ENCODE measurements at places on chromosomes 2 and 18. TPM values are rescaled to one million over a fixed set of nuclear protein-coding genes. Genes with fewer than 3 reads are reported as not detected.

The RAB6C gene
- polyA plus RNA-seq: 0.92 TPM

The CYP26B1 gene
- 14.8 TPM for polyA plus RNA-seq

The IL36B gene
- not detected for polyA plus RNA-seq

GRCh38 chr2:177313162-177313781 lies 48.7 kb upstream of the NFE2L2 start:
- no peak for DNase-seq

GRCh38 chr2:212364112-212364985 lies 174.3 kb downstream of the ERBB4 start:
- DNase-seq: no peak

The NOL4 gene
- polyA plus RNA-seq: 4.1 TPM

- no peak for DNase-seq
Observed at GRCh38 chr2:10993001-10993481, 81.3 kb downstream of the KCNF1 start.

DNA sequence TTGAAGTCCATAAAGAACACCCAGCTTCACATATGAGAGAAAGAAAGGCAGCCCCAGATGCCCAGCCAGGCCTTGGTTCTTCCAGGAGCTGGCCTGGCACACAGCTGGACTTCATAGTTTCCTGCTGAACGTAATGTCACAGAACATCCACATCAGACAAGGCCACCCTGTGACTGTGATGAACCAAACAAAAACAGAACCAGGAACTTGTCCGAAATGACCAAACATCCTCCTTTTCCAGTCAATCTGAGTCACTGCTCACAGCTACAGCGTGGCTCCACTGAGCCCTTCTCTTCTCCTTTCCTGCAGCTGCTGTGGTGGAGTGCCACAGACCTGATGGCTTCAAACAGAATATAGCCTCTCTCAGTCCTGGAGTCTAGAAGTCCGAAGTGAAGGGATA lies 45.4 kb upstream of the PAPOLG start:
- no peak for DNase-seq

GRCh38 chr18:36766836-36767235 lies 62.0 kb downstream of the TPGS2 start:
- DNase-seq: no peak

GRCh38 chr2:53724536-53724935 lies 43.1 kb upstream of the CHAC2 start:
- DNase-seq: no peak

- no peak for DNase-seq
Observed at GRCh38 chr2:3130889-3131635, 246.6 kb downstream of the EIPR1 start.

The EVX2 gene
- polyA plus RNA-seq: 0.06 TPM

GRCh38 chr2:133530645-133531044 lies 37.6 kb downstream of the NCKAP5 start:
- no peak for DNase-seq

DNA sequence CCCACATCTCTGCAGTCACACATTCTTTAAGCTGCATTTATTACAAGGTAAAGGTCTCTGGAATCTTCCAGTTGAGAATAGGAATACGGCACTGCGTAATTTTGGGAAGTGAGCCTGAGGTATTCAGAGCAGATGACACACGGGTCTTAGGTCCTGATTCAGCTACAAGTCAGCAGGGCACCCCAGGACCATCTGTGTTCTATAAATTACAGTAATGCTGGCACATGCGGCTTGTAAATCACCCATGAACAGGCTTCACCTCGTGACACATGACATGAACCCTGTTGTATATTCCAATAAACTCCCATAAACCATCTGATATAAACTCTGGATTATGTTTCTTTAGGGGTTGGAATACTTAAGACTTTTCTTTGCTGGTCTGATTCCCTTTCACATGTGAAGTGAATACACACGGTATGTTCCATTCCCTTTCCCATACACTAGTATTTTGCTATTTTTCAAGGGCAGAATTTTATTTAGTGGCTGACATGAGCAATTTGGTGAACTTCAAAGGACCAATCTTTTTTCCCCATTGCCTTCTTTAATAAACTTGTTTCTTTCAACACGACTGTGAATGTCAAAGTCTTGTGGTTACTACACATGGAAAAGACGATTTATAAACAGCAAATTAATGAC lies 298.6 kb downstream of the MEIS1 start:
- no peak for DNase-seq

GRCh38 chr2:105309147-105309545 lies 20.4 kb downstream of the TGFBRAP1 start:
- DNase-seq: no peak

DNA sequence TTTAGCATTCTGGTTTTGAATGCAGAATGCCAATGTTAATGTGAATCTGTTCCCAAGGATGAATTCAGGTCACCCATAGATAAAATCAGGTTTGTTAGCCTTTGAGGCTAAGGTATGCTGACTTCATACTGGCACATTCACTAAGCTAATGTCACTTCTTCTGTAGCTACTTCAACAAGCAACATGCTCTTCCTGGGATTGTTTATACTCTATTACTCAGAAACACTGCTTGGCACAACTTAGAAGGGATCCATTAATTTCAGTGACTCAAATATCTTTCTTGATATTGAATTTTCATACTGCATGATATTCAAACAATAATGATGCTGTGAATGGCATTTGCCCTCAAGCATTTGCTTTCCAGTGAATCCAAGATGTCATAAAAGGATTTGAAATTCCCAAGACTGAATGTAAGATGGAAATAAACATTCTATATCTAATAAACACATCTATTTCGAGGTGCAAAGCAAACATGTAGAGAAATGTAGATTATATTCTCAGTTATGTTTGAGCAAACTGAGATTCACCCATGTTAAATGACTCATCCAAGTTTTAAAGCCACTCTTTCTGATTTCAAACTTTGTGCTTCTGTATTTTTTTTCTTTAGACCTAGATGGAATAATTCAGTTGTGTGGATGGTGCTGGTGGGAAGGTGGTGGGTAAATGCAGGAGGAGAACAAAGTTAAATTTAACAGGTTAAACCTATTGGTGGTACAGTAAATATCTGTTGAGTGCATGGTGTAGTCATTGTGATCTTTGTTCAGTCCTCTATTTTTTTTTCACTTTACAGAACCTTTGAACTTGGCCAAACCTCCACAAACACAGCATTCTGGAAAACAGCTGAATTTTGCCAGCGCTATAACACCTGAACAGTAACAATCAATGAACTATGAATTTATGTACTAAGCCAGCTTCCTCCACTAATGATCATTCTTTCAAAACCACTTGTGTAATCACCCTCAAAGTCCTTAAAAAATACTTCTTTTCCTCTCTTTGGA lies 162.1 kb upstream of the XIRP2 start:
- no peak for DNase-seq

DNA sequence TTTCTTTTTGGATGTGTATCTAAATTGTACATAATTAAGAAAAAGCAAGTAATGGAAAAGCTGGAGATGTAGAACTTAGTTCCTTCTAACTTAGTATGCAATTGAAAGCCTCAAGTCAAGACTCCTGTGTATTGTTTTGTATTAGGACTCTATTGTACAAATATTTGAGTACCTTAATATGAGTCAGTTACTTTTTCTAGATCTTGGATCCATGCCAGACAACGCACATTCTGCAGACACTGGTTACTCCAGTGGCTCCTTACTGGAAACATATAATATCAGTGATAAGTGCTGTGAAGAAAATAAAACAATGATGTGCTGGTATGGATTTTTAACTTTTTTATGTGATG lies 1.5 kb downstream of the SLC39A10 start:
- no peak for DNase-seq

GRCh38 chr18:55576001-55576400 lies 12.0 kb downstream of the TCF4 start:
- DNase-seq: no peak

DNA sequence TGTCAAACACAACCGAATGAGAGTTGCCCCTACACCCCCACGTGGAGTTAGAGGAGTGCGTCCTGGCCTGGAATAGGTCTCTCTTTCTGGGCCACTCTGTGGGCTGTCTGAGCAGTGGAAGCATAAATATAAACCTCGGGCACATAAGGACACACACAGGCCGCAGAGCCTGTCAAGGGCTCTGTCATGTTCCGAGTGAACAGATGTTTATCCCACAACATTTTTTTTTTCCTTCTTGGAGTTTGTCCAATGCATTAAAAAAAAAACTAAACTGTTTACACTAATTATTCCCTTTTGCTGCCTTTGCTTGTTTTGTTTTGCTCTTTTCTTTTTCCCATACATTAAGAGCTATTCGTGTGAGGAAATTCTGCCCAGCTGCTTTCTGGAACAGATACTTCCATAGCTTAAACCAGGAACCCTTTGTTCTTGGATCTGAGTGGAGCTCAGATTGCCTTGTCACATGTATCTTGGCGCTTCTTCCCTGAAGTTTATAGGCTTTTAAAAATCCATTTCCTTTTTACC lies 228.3 kb upstream of the FOSL2 start:
- peak; percentile 45 for DNase-seq

DNA sequence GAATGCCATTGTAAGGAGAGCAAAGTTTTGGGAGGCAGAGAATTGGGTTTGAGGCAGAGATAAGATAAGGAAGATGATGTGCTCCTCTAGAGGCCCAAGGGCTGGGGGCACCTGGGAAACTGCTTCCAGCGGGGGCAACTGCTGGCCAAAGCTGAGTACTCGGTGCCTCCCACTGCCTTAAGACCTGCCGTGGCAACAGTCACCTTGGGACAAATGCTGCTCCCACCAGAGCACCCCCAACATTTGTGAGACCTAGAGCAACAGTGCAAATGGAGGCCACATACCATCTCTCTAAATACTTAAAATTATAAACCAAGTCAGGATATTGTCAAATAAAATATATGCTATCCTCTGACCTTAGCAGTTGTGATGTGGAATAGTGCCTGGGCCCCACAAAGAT lies 127.1 kb downstream of the CAPN13 start:
- DNase-seq: no peak

The INO80C gene
- 35.5 TPM for polyA plus RNA-seq

The INHA gene
- 0.86 TPM for polyA plus RNA-seq

- DNase-seq: no peak
Observed at GRCh38 chr2:109459485-109459884, 154.3 kb downstream of the SEPTIN10 start.

The SIX3 gene
- not detected for polyA plus RNA-seq

The CYS1 gene
- polyA plus RNA-seq: 99.4 TPM

DNA sequence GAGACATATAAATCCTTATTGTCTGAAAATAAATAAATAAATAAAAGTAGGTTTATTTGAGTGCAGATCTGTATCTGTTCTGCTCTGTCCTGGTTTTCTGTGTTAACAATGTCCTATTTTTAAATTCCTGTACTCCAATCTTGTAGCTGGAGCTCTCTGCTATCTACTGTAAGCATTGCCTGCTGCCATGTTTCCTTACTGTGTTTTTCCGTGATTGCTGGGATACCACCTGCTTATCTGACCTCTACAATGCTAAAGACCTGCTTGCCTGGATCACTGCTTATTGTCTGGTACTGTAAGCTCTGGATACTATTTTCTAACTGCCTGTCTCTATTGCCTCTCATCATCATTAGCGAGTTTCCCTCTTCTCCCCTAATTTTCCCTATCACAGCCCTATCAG lies 11.6 kb downstream of the PTPN4 start:
- no peak for DNase-seq

GRCh38 chr2:147255812-147256211 lies 589.0 kb upstream of the ACVR2A start:
- DNase-seq: no peak

DNA sequence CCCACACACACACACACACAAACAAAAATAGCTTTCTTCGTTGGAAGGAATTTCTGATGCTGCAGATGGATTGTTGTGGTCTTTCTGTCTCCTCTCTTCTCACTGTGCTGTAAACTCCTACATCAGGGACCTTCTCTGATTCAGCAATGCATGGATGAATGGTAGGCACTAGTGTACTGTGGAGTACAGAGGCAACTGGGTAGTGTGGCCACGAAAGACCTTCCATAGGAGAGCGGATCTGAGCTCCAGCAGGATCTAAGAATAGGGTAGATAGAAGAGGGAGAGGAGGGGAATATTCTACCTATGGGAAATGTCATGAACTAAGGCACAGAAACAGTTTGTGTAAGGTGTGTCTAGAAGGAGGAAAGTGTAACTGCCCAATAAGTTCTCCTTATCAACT lies 266.8 kb downstream of the MYCN start:
- DNase-seq: no peak

The CD8B2 gene
- 0.14 TPM for polyA plus RNA-seq

- no peak for DNase-seq
Observed at GRCh38 chr18:10088734-10089133, 174.9 kb downstream of the VAPA start.

The ARID5A gene
- 7.1 TPM for polyA plus RNA-seq

The HOXD3 gene
- 31.0 TPM for polyA plus RNA-seq

The UGT1A3 gene
- not detected for polyA plus RNA-seq
